ENCODE measurements at places on chromosomes 1 and 21. TPM values are rescaled to one million over a fixed set of nuclear protein-coding genes. Genes with fewer than 3 reads are reported as not detected.
A peak's percentile ranks its signal among the peaks of the same experiment; 100 is the strongest.

DNA sequence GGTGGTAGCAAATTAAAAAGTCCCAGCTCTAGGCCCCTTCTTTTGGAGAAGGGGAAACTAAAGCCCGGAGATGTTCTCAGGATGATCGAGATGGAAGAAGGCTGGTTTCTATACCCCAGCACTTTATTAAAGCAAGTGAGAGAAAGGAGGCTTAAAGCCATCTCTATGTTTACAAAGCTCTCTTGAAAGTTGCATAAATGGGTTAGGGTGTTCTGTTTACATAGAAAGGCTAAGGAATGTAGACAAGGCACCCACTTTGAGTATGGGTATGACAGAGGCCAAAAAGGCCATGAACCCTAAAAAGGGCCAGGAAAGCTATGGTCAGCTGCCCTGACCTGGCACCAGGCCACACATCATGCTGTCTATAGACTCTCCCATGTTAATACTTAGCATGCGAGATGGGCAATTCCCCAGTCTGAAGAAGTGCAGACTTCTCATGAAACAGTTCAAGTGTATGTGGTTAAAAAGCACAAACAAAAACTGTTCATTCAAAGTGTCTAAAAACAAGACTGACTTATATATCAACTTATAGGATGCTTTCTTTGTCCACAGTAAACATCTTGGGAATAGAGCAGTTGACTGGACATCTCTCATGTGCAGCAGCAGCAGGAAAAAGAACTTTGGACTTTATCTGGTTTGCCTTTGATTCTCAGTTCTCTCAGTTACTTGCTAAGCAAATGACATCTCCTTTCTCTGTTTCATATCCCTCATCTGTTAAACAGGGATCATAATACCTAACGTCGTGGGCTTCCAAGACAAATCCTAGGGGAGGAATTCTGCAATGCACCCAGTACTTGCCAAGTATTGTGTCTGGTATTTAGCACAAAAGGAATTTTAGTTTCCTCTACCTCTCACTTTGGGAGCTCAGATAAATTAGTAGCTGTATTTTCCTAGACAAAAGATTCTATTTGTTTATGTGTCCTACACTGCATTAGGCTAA lies 521.6 kb downstream of the PLPP3 start:
- no peaks in the 10 kb centered on the region for H3K27me3 ChIP-seq
- no peak overlapping the region for H3K4me3 ChIP-seq
- H3K4me1 ChIP-seq, result peaks cover 2% of the 10 kb centered on the region
- DNase-seq, result no peak
- no peaks in the 10 kb centered on the region for H3K36me3 ChIP-seq

DNA sequence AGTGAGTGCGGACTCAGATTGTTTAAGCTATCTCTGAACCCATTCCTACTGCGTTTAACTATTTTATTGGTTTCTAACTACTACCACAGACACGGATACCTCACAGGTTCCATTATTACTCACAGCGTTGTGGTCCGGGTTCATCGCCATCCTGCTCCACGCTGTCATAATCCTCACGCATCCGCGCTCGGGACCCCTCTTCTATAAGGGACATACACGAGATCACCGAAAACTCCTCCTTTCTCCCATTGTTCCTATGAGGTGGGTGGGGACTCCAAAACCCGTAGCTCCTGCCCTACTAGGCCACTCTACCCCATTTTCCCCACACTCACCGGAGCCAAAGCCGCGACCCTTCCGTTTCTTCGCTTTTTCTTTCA lies 610 bp downstream of the RBM8A start:
- H3K4me3 ChIP-seq, result no peak overlapping the region
- H3K27me3 ChIP-seq, result no peaks in the 10 kb centered on the region
- no peak for DNase-seq
- no peak overlapping the region for H3K27ac ChIP-seq
- H3K4me1 ChIP-seq, result peaks cover 4% of the 10 kb centered on the region

DNA sequence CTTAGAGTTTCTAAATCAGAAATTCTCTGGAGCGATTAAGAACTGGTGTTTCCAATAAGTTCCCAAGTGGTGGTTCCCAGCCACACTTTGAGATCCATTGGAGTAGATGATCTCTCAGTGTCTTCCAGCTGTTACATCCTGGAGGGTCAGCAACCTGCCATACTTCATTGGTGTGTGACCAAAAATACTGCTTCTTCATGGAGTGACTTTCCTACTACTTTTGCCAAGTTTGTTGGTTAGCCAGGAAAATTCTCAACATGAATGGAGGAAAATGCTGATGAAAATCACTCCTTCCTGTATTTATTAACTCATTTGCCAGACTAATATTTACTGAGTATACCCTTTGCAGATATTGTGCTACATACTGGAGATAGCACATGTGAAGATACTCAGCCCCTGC lies 186.1 kb downstream of the FGGY start:
- no peak overlapping the region for H3K4me3 ChIP-seq
- H3K4me1 ChIP-seq, result no peaks in the 10 kb centered on the region
- H3K27me3 ChIP-seq, result no peaks in the 10 kb centered on the region

GRCh38 chr1:216690603-216691002 lies 32.6 kb downstream of the ESRRG start:
- no peak overlapping the region for H3K4me3 ChIP-seq
- H3K27me3 ChIP-seq, result no peaks in the 10 kb centered on the region
- no peaks in the 10 kb centered on the region for H3K36me3 ChIP-seq

DNA sequence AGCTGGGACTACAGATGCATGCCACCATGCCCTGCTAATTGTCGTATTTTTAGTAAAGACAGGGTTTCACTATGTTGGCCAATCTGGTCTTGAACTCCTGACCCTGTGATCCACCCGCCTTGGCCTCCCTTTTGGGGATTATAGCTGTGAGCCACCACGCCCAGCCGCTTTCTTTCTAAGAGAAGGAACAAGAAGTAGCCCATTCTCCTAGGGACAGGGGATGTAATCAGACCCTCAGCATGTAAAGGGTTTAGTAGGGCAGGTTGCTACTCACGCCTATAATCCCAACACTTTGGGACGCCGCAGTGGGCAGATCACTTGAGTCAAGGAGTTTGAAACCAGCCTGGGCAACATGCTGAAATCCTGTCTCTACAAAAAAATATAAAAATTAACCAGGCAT lies 189.7 kb downstream of the TOMM20 start:
- H3K4me3 ChIP-seq, result no peak overlapping the region
- peak; percentile 4 for DNase-seq
- no peak overlapping the region for H3K27ac ChIP-seq
- no peaks in the 10 kb centered on the region for H3K27me3 ChIP-seq
- no peaks in the 10 kb centered on the region for H3K36me3 ChIP-seq

- H3K27me3 ChIP-seq, result no peaks in the 10 kb centered on the region
- H3K4me3 ChIP-seq, result no peak overlapping the region
- peaks cover 2% of the 10 kb centered on the region for H3K36me3 ChIP-seq
- no peak overlapping the region for H3K27ac ChIP-seq
These were observed 24.7 kb downstream of the CLIC4 start for GRCh38 chr1:24769656-24770651.

- no peaks in the 10 kb centered on the region for H3K36me3 ChIP-seq
- DNase-seq, result no peak
- peaks cover 12% of the 10 kb centered on the region for H3K27me3 ChIP-seq
- H3K4me1 ChIP-seq, result no peaks in the 10 kb centered on the region
- no peak overlapping the region for H3K27ac ChIP-seq
- H3K4me3 ChIP-seq, result no peak overlapping the region
These were observed 12.8 kb downstream of the GFI1 start for GRCh38 chr1:92473781-92474495.

DNA sequence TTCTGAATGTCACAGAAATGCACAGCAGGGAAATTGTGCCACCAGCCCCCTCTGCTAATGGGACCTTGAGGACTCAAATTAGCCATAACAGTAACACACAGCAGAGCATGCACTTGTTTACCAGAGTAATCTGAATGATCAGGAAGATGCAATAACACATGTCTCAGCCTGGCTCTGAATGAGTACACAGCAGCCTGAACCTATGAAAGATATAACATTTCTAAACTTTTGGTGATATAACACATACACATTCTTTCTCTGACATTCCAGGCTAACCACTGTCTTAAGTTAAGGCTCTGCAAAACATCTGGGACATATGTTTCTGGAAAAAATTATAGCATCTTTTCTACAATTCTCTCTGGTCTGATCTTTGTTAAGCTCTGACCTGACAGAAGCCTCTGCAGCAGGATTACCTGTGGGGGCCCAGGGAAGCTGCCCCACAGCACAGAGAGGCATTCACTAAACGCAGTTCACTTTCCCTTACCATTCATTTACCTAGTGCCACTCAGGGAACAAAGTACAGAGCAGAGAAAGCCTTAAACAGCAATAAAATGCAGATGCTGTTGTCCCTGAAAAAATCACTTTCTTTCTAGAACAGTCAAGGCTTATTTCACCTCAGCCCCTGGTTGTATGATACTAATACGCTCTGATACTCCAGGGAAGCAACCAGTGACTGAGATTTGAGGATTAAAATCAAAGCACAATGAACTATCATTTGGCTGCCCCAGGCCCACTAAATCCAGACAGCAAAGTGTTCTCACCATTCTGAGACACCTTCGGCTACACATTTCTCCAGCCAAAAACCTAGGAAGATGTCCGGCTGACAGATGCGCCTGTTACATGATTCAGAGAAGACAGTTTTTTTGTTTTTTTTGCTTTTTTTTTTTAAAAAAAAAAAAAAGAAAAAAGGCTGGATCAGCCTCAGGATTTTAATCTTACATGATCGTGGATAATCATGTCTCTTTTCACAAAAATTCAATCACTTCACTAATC lies 54.0 kb upstream of the CNN3 start:
- no peaks in the 10 kb centered on the region for H3K4me1 ChIP-seq
- DNase-seq, result no peak
- H3K4me3 ChIP-seq, result no peak overlapping the region
- no peaks in the 10 kb centered on the region for H3K36me3 ChIP-seq

DNA sequence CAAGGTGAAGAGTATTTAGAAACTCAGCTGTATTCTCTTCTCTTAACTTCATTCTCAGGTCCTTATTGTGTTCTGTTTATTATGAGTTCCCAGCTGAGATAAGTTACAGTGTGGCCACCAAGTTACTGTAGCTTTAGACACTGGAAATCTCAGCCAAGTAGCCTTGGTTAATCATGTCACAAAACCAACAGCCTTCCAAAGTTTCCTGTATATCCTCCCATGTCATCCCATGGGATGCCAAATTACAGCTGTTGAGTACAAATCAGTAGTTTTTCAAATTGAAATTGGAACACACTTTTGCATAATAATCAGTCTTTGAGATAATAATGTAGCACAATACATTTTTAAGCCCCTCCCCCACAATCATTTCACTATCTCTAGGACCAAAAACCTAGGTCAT lies 10.7 kb downstream of the ADAMTS5 start:
- H3K36me3 ChIP-seq, result no peaks in the 10 kb centered on the region
- no peak overlapping the region for H3K4me3 ChIP-seq
- H3K4me1 ChIP-seq, result peaks cover 1% of the 10 kb centered on the region
- H3K27ac ChIP-seq, result no peak overlapping the region

DNA sequence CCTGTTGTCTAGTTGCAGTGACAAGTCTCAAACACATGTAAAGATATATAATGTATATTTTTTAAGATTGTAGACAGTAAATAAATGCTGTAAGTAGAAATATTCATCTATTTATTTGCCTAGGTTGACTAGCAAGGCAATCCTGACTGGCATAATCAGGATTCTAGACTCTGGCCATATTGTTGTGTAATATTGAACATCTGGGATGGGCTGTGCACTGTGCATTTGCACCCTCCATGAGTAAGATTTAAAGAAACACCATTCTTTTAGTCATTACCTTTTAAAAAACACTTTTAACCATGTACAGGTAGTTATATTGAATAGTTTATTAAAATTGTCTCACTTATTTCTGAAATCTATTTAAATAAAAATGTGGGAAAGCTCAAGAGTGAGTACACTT lies 32.4 kb downstream of the RASAL2 start:
- no peak overlapping the region for H3K4me3 ChIP-seq
- no peaks in the 10 kb centered on the region for H3K36me3 ChIP-seq
- H3K4me1 ChIP-seq, result no peaks in the 10 kb centered on the region
- no peaks in the 10 kb centered on the region for H3K27me3 ChIP-seq
- DNase-seq, result no peak
- H3K27ac ChIP-seq, result no peak overlapping the region

- no peak overlapping the region for H3K4me3 ChIP-seq
- DNase-seq, result no peak
- H3K4me1 ChIP-seq, result no peaks in the 10 kb centered on the region
- no peaks in the 10 kb centered on the region for H3K36me3 ChIP-seq
- H3K27ac ChIP-seq, result no peak overlapping the region
These were observed 66.8 kb downstream of the COL24A1 start for GRCh38 chr1:86089765-86090164.

- H3K4me3 ChIP-seq, result no peak overlapping the region
- no peaks in the 10 kb centered on the region for H3K36me3 ChIP-seq
- no peaks in the 10 kb centered on the region for H3K27me3 ChIP-seq
- no peaks in the 10 kb centered on the region for H3K4me1 ChIP-seq
These were observed 85.2 kb downstream of the KIFAP3 start for GRCh38 chr1:169989246-169989645.

- no peaks in the 10 kb centered on the region for H3K4me1 ChIP-seq
- H3K4me3 ChIP-seq, result no peak overlapping the region
- no peaks in the 10 kb centered on the region for H3K27me3 ChIP-seq
- no peak overlapping the region for H3K27ac ChIP-seq
These were observed 408.4 kb upstream of the PTBP2 start for GRCh38 chr1:96313216-96313615.

DNA sequence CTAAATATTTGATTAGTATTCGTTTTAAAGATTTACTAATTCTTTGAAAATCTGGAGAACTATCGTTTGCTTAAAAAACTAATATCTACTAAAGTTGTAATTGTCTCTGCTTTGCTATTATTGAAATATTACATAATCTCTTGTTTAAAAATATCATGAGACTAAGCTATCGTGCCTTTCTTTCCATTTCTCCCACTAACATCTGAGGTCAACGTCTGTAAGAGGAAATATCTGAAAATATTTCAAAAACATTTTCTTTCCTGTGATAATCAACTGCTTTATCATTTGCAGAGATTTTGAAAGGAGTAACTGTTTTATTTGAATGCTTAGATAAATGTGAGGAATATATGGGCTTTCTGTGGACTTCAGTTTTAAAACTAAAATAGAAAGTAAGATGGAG lies 694.1 kb downstream of the USP25 start:
- no peak overlapping the region for H3K4me3 ChIP-seq
- H3K27me3 ChIP-seq, result no peaks in the 10 kb centered on the region
- H3K36me3 ChIP-seq, result no peaks in the 10 kb centered on the region

- no peak for DNase-seq
- H3K27ac ChIP-seq, result no peak overlapping the region
- H3K4me3 ChIP-seq, result no peak overlapping the region
These were observed 14.2 kb downstream of the THRAP3 start for GRCh38 chr1:36238433-36238832.

DNA sequence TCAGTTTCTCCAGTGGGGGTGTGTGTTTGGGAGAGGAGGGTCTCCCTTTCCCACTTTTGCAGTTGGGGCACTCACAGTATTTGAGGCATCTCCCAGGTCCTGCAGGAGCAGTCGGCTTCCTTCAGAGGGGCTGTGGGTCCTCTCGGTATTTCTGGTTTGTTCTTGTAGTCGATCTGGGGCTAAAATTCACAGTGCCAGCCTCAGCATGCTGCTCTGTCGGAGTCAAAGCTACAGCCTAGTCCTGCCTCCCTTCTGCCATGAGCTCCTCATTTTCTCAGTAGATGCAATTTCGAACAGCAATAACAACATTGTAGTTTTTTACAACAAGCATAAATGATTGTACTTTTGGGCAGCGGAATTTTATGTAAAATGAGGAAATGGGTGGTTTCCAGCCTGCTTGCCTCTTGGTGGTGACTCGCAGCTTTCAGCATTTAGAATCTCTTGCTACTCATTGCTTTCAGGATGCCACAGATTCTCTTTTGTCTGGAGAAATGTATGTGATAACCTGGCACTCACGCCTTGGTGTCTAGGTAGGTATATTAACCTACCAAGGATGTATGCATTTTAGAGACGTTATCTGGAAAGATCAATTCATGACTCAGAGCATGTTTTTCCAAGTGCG lies 82.4 kb upstream of the C21orf91 start:
- peak; percentile 33 for DNase-seq
- H3K4me3 ChIP-seq, result no peak overlapping the region
- peaks cover 31% of the 10 kb centered on the region for H3K36me3 ChIP-seq
- H3K27ac ChIP-seq, result peak overlapping the region; percentile 15
- H3K27me3 ChIP-seq, result no peaks in the 10 kb centered on the region

Gene F5
- total RNA-seq, result 0.04 TPM

Gene RASAL2
- 22.3 TPM for total RNA-seq
